ENCODE measurements at places on chromosomes 4 and X.

- DNase-seq: no peak
Measured at GRCh38 chr4:175103403-175103802, 185.2 kb downstream of the ADAM29 start.

DNA sequence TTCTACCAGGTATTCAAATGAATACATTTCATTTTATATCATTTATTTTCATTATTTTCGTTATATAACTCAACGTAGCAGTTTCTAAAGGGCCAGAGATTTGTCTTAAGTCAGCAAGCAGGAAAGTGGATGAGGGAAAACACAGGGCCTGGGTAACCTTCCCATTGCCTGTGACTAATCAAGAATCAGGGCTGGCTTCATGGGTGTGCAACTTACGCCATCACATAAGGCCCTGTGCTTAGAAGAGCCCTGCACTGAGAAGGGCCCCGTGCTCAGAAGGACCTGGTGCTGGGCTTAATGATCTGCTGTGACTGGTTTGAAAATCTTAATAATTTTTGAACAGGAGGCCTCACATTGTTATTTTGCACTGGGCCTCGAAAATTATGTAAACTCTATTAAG, 65.4 kb upstream of the FAM9C start:
- DNase-seq: no peak

DNA sequence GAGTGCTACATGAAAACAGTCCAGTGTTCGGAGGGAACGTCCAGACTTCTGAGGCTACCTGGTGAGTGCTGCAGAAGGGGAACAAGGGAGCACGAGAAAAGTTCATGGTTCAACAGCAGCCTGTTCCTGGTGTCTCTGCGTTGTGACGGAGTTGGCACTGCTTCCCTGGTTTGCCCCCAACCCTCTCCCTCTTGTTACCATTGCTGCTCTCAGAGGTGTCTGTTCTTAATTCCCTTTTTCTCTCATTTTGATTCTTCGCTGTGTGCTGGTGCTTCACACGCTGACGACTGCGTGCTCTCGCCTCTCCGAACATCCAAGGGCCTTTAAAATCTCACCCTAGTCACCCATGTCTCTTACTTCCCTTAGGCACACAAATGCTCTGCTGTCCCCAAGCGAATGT, 1.6 kb upstream of the FAM149A start:
- no peak for DNase-seq

DNA sequence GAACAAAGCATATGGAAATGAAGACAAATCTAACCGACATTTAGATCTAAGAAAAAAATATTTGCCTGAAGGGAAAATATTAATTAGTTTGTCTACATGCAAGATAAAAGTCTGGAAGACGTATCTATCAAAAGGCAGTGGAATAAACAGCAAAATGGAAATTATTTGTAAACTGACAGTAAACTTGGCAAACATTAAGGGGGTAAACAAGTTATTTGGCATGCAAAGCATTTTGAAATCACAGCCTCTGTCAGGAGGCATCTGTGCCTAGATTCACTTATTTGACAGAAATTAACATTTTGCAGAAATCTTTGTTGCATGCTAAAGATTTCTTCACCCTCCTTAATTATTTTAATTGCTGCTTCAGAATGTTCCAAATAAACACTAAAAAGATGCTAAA, 1065.8 kb upstream of the POU3F4 start:
- DNase-seq: no peak

GRCh38 chr4:146787731-146788130, 149.0 kb downstream of the POU4F2 start:
- no peak for DNase-seq

DNA sequence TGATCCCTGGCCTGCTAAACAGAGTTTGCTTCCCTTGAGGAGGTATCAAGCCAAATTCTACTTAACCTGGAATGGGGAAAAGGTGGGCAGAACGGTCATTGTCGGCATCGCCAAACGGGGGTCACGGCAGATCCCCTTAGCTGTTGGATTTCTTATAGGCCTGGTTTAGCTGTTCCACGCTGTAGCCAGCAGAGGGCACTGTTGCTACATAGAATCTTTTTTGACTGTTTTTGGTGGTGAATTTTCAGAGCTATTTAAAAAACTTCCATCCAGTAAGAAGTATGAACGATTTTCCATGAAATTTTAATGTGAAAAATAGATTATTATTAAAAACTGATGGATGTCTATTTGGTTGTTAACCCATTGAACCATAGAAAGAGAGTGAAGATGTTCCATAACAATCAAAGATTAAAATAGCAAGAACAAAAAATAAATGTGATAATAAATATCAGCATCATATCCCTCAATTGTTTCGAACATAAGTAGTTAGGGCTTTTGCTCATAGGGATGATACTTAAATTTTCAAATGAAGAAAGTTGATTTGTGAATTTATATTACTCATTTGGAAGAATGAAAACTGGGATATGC, 56.6 kb downstream of the LINC00632 start:
- no peak for DNase-seq

DNA sequence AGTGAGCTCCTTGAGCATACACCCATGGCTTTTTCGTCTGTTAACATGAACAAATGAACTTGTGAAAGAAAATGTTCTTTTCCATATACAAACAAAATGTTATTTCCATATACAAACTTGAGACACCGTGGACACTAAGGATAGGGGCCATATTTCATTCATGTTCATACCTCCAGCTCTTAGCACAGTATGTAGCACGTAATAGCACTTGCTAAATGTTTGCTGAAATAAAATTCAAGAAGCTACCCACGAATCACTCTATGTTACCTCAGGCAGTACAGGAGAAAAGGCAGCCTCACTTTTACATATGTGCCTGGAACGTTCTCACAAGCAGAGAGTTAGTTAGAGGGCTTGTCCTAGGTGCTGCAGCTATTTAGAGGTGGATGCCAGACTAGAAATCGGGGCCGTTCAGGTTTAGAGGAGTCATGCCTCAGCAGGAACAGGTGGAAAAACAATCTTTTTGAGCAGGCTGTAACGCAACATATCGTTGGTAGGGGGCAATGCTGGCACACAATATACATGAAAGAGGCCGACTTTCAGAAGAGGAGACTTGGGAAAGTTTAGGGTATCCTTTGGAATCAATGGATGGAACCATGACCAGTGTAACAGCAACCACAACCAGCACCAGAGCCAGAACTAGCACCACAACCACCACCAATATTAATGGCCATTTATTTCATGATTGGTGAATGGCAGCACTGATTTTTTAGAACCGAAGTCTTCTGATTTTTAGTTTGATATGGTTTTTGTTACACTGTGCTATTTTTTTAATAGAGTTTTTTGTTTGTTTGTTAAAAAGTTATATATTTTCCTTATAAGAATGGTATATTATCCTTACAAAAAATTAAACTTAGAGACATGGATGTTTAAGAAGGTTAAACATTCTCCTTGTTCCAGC, 14.8 kb upstream of the PAQR3 start:
- no peak for DNase-seq

DNA sequence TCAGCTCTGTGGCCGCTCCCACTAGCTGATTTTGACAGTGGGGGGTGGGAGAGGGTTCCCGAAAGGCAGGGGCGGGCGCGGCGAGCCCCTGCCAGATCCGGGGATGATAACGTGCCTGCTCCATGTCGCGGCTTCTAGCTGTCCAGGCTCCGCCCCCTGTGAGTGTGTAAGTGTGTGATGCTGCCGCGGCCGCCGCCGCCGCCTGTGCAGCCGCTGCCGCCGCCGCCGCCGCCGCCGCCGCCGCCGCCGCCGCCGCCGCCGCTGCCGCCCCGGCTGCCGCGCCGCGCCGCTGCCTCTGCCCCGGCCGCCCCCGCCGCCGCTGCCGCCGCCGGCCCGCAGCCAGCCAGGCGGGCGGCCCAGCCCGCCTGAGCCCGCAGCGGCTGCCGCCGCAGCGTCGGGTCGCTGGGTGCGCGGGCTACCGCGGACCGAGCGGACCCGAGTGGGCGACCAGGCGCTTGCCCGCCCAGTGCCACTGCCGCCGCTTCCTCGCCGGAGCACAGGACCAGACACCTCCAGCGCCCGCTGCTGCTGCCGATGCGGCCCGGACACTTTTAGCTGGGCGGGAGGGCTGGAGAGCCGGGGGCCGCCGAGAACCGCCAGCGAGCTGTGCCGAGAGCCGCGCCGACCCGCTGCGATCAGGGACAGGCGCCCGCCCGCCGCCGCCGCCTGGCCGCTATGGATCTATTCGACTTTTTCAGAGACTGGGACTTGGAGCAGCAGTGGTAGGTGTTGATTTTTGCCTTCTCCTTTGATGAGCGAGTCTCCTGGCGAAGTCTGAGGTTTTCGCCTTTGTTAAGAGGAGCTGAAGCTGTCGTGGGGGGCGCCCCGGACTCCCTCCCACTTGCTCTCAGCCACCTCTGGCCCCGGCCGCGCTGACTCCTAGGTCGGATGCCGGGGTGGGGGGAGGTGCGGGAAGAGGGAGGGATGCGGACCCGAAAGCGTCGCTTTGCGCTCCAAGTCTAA, at the start of gene AFF2:
AFF2 (plus strand) TSS at position 195 of the 963 bp plus-strand sequence; CDS start at position 676, 481 bp downstream.
- DNase-seq: no peak

DNA sequence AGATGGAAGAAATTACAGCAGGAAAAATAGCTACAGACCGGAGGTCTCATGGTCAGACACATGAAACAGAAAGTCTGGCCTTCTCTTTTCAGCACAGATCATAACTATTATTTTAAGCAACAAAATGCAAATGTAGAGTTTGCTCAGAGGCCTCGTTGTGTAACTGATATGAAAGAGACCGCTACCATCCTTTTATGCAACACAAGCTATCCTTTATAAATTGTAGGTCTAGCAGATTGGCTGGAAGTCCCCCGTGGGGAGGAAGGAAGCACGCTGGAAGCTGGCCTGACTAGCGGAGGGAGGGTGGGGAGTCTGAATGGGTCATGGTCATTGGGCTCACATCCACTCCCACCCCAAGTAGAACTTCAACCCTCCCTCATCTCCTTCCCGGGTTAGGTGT, 27.7 kb downstream of the DMP1 start:
- DNase-seq: peak; percentile 12

GRCh38 chr4:26613237-26613636, 29.4 kb downstream of the TBC1D19 start:
- DNase-seq: no peak

DNA sequence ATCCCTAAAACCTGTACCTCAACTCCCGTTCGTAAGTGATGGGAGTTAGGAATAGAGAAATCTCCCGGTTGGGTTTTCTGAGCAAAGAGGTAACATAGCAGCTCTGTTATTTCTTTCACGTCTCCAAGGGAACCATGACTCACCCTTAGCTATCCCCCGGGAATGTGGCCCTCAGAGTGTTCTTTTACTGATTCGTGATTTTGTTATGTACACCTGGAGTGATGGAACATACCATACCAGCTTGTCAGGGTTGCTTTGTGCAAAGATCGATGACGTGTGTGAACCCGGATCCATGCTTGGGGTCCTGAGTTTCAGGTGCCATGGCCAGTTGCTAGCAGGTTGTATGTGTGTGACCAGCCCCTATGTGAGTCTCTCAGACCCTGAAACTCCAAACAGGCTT, 52.6 kb downstream of the HPRT1 start:
- no peak for DNase-seq

DNA sequence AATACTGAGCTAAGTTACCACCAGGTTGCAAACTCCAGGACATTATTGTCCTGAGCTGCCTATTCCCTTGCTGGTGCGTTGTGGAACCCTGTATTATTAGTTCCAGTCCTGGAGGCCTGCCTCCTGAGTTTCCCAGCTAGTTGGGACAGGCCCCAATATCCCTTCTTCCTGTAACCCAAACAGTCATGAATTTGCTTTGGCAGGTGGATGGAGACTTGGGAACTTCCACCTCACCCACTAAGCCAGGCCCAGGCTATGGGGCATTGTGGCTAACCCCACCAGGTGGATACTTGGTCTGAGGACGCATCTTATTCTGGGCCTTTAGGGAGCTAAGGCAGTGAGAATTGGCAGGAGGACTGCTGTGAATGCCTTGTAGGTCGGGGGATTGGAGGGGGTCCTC, 5.0 kb downstream of the RBM3 start:
- DNase-seq: no peak

DNA sequence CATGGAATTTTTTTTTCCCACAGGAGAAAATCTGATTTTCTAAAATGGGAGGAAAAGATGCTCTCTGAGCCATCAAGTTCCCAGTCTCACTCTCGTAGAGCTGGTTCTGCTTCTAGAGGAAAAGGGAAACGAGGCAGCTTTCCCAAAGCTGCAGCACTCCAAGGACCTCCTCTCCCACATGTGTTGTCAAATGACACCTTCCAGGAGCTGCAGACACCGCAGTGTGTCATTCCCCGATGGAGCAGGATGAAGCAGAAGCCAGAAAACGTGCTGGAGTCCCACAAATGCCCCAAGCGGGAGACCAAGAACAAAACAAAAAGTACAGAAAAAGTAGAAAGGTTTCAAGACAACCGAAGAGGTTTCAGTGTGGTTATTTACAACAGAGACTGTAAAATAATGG, 348.1 kb downstream of the ARHGAP10 start:
- DNase-seq: no peak

DNA sequence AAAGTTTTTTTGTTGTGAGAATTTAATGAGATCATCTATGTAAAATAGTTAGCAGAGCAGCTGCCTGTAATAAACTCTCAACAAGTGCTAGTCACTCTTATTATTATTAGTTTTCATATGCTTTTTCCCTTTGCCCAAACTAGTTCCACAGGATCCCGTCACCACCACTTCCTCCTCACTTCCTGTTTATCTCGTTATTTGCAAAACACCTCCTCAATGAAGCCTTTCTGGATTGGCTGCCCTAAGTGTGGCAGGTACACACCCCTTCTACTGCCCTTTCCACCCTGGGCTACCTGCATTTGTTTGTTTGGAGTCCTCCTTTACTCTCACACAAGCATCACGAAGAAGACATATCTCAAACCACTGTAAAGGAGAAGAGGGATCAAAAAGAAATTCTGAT, 54.4 kb upstream of the KLF3 start:
- DNase-seq: no peak

DNA sequence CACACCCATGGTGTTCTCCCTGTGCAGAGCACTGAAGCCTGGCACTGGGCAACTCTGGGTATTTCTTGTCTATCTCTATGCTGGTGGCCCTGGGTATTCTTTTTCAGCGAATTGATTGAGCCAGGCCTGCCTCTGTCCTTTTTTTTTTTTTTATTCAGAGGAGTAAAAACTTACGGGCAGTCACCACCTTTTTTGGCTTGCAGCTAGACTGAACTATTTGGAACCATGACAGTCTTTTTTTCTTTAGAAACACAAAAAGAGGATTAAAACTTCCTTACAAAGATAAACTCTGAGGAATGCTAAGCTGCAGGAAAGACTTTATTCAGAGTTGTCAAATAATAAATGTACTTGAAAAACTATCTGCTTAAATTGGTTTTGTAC, 119.2 kb upstream of the STIM2 start:
- no peak for DNase-seq

GRCh38 chrX:124232523-124233201, 99.8 kb upstream of the TEX13D start:
- no peak for DNase-seq

- DNase-seq: no peak
Measured at GRCh38 chrX:9182041-9182440, 148.1 kb upstream of the FAM9B start.

Measured in GM12878 (cell line).